Spinal cord (tissue), 10 donors: ENCODE measurements at places on chromosomes 7 and 10. TPM values are rescaled to one million over a fixed set of nuclear protein-coding genes. Genes with fewer than 3 reads are reported as not detected.

DNA sequence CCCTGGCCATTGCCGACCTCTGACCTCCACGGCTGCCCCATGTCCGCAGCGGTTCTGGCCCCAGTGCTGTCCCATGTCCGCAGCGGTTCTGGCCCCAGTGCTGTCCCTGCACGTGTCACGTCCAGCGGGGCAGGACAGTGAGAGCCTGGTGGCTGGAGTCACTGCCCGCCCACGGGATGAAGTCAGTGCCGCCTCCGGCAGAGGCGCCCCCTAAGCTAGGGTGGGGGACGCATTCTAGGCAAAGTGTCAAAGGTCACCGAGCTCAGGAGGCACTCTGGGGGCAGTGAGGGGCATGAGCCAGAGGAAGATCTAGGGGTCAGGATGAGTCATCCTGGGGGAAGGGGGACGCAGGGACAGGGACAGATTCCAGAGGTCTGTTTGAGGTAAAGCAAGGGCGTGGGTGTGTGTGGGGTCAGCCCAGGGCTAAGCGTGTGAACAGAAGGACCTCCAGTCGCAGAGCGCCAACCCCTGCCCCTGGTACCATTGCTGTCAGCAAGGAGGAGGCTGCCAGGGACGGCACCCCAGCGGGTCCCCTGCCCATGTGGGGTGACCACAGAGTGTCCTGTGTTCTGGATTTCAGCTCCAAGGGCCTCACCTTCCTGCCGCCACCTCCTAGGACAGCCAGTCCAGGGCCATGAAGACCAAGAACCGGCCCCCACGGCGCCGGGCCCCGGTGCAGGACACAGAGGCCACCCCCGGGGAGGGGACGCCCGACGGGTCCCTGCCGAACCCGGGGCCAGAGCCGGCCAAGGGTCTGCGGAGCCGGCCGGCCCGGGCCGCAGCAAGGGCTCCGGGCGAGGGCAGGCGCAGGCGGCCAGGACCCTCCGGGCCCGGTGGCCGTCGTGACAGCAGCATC is 665 bp downstream of the BHLHA15 start:
- no peak overlapping the region for H3K27ac ChIP-seq
- H3K36me3 ChIP-seq, result peaks cover 45% of the 10 kb centered on the region
- no peaks in the 10 kb centered on the region for H3K27me3 ChIP-seq
- H3K4me1 ChIP-seq, result peaks cover 13% of the 10 kb centered on the region
- no peak overlapping the region for H3K4me3 ChIP-seq

GRCh38 chr10:107913317-107914294 is 749.1 kb upstream of the SORCS1 start:
- peaks cover 9% of the 10 kb centered on the region for H3K27me3 ChIP-seq
- peak overlapping the region; percentile 0 for H3K4me3 ChIP-seq
- H3K4me1 ChIP-seq, result peaks cover 9% of the 10 kb centered on the region
- no peak overlapping the region for H3K27ac ChIP-seq
- H3K36me3 ChIP-seq, result no peaks in the 10 kb centered on the region

DNA sequence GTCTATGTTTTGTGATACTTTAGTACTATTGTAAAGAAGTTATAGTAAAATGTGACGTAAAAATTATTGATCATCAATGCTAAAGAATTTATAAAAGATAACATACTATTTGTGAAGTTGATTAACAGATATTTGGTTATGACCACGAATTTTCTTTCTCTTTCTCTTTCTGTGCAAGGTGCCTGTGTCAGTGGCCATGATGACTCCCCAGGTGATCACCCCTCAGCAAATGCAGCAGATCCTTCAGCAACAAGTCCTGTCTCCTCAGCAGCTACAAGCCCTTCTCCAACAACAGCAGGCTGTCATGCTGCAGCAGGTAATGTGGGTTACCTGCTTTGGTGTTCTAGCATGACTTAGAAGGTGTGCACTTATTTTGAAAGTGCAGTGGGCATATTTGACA is 213.7 kb downstream of the FOXP2 start:
- H3K27me3 ChIP-seq, result peaks cover 3% of the 10 kb centered on the region
- no peak for DNase-seq
- H3K4me3 ChIP-seq, result no peak overlapping the region

- DNase-seq, result no peak
- peaks cover 10% of the 10 kb centered on the region for H3K4me1 ChIP-seq
- H3K36me3 ChIP-seq, result peaks cover 18% of the 10 kb centered on the region
- H3K27me3 ChIP-seq, result no peaks in the 10 kb centered on the region
Observed at GRCh38 chr7:154776350-154776749, 226.6 kb downstream of the PAXIP1 start.

- no peak for DNase-seq
- peaks cover 13% of the 10 kb centered on the region for H3K27me3 ChIP-seq
- peaks cover 49% of the 10 kb centered on the region for H3K4me1 ChIP-seq
- no peak overlapping the region for H3K4me3 ChIP-seq
Observed at GRCh38 chr7:5557920-5558401, 134.3 kb upstream of the TNRC18 start.

DNA sequence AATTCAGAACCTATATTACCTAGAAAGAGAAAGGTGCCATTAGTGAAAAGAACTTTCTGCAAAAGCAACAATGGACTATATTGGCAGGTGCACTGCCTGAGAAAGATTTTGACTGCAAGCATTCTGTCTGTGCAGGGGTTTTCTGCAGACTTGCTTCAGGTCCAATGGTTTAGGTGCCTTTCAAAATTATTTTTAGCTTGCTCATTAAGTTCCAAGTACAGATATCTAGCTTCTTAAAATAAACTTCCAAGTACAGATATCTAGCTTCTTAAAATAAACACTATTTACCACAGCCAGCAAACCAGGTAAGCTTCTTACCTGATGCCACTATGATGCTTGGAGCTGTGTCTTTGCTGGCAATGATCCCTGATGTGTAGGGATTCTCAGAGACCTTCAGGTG is 485.2 kb downstream of the SORCS1 start:
- H3K27me3 ChIP-seq, result no peaks in the 10 kb centered on the region
- DNase-seq, result no peak
- H3K36me3 ChIP-seq, result no peaks in the 10 kb centered on the region
- no peak overlapping the region for H3K27ac ChIP-seq
- no peaks in the 10 kb centered on the region for H3K4me1 ChIP-seq

GRCh38 chr7:141242568-141242967 is 168.7 kb downstream of the TMEM178B start:
- no peak for DNase-seq
- H3K27me3 ChIP-seq, result no peaks in the 10 kb centered on the region
- no peak overlapping the region for H3K4me3 ChIP-seq
- peaks cover 3% of the 10 kb centered on the region for H3K4me1 ChIP-seq

DNA sequence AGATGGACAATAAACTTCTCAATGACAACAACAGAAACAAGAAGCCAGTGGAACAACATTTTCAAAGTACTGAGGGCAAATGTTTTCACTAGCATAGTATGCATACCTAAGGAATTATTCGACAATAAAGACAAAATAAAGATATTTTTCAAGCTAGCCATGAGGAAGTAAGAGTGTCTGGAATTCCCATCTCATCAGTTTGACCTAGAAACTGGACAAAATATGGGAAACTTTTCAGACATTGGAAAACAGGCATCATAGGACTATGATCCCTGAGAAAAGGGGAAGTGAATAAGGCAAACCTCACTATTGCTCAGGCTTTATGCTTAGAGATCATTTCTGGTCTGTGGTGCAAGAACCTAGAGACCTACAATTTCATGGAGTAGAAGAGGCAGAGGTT is 86.3 kb downstream of the OAT start:
- DNase-seq, result no peak
- no peaks in the 10 kb centered on the region for H3K27me3 ChIP-seq
- H3K27ac ChIP-seq, result no peak overlapping the region
- no peaks in the 10 kb centered on the region for H3K36me3 ChIP-seq
- peaks cover 9% of the 10 kb centered on the region for H3K4me1 ChIP-seq
- H3K4me3 ChIP-seq, result no peak overlapping the region

GRCh38 chr10:5492322-5492855 is 7.0 kb downstream of the CALML5 start:
- H3K27me3 ChIP-seq, result no peaks in the 10 kb centered on the region
- DNase-seq, result no peak

- DNase-seq, result no peak
- no peaks in the 10 kb centered on the region for H3K27me3 ChIP-seq
- no peaks in the 10 kb centered on the region for H3K4me1 ChIP-seq
- no peak overlapping the region for H3K4me3 ChIP-seq
- H3K36me3 ChIP-seq, result no peaks in the 10 kb centered on the region
Observed at GRCh38 chr7:65809259-65809981, 63.5 kb upstream of the VKORC1L1 start.

GRCh38 chr10:121864168-121864567 is 63.7 kb downstream of the ATE1 start:
- H3K27ac ChIP-seq, result no peak overlapping the region
- no peaks in the 10 kb centered on the region for H3K36me3 ChIP-seq
- H3K27me3 ChIP-seq, result no peaks in the 10 kb centered on the region
- H3K4me3 ChIP-seq, result no peak overlapping the region

DNA sequence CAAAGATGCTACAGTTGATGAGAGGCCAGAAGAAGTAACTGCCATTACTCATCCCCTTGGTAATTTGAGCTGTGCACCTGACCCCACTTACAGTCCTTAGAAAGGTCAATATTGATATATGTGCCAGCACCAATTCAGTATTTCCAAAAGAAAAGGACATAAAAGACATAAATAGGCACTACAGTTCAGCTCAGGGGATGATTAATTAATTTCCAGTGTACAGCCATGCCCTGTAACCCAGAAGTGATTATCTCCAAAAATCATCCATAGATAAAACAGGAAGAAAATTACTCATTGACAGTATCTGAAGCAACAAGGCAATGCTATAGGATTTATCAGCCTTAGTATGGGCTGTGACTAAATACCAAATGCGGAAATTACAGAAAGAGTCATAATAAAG is 82.4 kb downstream of the PHYHIPL start:
- H3K4me1 ChIP-seq, result no peaks in the 10 kb centered on the region
- H3K36me3 ChIP-seq, result peaks cover 7% of the 10 kb centered on the region
- no peak overlapping the region for H3K27ac ChIP-seq
- H3K4me3 ChIP-seq, result no peak overlapping the region
- DNase-seq, result no peak

DNA sequence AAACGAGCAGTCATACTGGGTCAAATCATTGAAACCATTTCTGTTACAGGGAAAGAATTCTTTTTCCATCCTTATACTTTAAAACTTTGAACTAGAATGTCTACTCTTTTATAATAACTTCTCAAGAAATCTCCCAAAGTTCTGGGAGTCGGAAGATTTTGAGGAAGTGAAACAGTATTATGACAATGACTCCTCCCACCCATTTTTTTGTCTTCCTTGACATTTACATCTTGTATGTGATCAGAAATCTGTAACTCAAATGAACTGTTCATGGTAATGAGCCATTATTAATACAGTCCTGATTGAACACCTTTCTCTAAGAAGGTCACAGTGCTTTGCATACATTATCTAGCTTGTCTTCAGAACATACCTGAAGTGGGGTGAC is 227.4 kb downstream of the CELF2 start:
- peaks cover 3% of the 10 kb centered on the region for H3K36me3 ChIP-seq
- H3K4me1 ChIP-seq, result peaks cover 18% of the 10 kb centered on the region
- H3K27me3 ChIP-seq, result no peaks in the 10 kb centered on the region
- no peak overlapping the region for H3K4me3 ChIP-seq
- no peak overlapping the region for H3K27ac ChIP-seq

DNA sequence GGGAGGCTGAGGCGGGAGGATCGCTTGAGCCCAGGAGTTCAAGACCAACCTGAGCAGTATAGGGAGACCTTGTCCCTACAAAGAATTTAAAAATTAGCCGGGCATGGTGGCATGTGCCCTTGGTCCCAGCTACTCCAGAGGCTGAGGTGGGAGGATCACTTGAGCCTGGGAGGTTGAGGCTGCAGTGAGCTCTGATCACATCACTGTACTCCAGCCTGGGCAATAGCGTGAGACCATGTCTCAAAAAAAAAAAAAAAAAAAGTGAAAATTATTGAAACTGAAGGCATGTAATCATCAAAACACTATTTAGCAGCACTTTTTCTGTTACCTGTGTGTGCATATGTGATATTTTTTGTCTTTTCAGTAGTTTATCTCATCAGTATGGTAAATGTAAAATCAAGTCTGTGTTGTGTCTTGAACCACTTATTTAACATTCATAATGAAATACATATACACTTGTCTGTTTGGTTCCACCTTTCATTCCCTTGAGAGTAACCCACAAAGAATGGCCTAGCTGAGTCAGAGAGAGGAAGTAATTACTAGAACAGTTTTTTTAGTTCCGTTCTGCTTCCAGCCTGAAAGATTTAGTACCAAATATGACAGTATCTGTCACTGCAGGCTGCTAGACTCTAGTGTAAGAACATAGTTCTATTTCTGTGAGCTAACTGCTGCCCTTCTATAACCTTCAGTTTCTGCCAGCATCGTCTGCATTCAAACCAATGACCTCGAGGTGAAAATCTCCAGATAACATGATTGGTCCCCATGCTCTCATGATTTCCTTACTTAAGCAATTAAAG is 68.6 kb downstream of the MMRN2 start:
- H3K4me1 ChIP-seq, result no peaks in the 10 kb centered on the region
- H3K36me3 ChIP-seq, result peaks cover 15% of the 10 kb centered on the region
- H3K27ac ChIP-seq, result no peak overlapping the region
- no peak overlapping the region for H3K4me3 ChIP-seq

- peaks cover 3% of the 10 kb centered on the region for H3K27me3 ChIP-seq
- peaks cover 37% of the 10 kb centered on the region for H3K36me3 ChIP-seq
- H3K4me3 ChIP-seq, result peak within 1 kb of the TSS; percentile 95
- H3K27ac ChIP-seq, result peak within 1 kb of the TSS; percentile 96
Observed at GRCh38 chr10:102418622-102419268, at the start of gene PSD. TSS of gene PSD (minus strand) at chr10:102418785. CDS start at chr10:102417038, 1,747 bp downstream.

- no peaks in the 10 kb centered on the region for H3K36me3 ChIP-seq
- no peak overlapping the region for H3K4me3 ChIP-seq
- no peaks in the 10 kb centered on the region for H3K27me3 ChIP-seq
- H3K27ac ChIP-seq, result no peak overlapping the region
Observed at GRCh38 chr7:122550545-122550944, 148.4 kb downstream of the RNF133 start.

DNA sequence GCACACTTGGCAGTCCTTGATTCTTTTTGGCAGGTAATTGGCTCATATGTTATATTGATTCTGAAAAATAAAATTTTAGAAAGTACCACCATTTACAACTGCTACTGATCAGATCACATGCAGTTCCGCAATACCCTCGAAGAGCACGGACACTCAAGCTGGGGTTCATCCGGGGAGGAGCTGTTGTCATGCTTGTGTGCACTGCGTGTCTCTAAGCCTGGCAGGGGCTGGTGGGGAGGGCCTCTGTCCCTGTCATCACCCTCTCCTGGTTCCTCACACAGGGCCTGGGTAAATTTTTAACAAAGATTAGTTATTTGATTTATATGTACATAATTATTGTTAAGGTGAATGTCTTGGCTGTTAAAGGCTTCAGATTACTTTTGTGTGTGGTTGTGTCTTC is 45.2 kb downstream of the TRRAP start:
- H3K27ac ChIP-seq, result no peak overlapping the region
- H3K36me3 ChIP-seq, result peaks cover 84% of the 10 kb centered on the region
- no peak for DNase-seq
- no peak overlapping the region for H3K4me3 ChIP-seq
- H3K4me1 ChIP-seq, result no peaks in the 10 kb centered on the region

- peaks cover 16% of the 10 kb centered on the region for H3K4me1 ChIP-seq
- no peak for DNase-seq
- H3K4me3 ChIP-seq, result no peak overlapping the region
Observed at GRCh38 chr10:42875388-42875755, 92.8 kb downstream of the BMS1 start.

Gene C10orf88
- 11.2 TPM for total RNA-seq

Gene KAT6B
- 41.3 TPM for total RNA-seq

Gene LRIT1
- total RNA-seq, result not detected
